Kidney tubule cell (primary cell): ENCODE measurements at places on chromosomes 2 and 18.

GRCh38 chr2:12819721-12820120 lies 103.0 kb downstream of the TRIB2 start:
- no peak for DNase-seq

- DNase-seq = no peak
Observed at GRCh38 chr2:126909781-126910180, 11.1 kb downstream of the TEX51 start.

DNA sequence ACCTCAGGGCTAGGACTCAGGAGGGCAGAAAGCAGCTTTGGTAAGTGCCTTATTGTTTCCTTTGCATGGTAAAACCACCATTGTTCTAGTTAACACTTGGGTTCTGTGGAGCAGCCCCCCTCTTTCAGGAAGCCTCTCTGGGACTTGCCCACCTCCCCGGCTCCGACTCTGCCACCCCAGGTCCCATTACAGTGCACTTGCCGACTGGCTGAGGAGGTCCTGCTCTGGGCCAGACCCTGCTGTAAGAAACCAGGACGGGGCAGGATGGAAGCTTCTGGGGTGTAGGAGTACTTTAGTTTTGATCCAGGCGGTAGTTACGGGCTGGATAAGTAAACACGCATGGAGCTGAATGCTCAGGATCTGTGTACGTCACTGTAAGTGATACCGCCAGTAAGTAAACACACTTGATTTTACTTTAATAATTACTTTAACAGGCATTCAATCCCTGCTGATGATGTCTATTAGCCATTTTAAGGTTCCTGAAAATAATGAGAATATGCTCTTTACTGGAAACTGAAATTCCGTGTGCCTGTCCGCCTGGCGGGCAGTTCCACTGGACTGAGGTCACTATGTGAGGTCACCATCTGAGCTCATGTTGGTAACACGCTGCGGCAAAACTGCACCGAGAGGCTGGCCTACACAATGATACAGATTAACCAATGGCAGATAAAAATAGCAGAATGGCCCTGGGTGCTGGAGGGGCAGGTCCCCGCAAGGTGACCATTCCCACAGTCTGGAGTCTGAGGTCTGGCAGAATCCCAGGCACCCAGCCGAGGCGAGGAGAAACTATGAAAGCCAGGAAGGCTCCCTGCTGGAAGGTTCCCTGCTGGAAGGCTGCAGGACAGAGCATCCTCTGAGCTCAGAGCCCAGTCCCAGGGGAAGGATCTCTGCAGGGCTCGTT lies 25.2 kb downstream of the HS1BP3 start:
- DNase-seq = peak; percentile 95

DNA sequence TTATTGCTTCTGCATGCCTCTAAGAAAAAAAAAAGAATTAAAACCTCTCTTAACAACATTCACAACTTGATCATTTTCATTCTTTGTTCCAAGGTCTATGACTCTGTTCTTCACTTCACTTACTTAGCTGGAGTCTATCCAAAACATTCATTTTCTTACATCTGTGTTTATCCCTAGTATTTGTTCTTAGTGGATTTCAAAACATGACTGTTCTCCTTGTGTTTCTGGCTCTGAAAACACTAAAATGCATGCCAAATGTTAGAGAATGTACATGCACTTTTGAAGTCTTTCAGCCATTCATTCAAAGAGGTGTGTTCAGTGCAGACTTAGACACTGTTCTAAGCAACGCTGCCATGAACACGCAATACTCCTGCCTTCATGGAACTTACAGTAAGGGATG lies 138.8 kb downstream of the CNTNAP5 start:
- no peak for DNase-seq

- no peak for DNase-seq
Observed at GRCh38 chr2:60596411-60596810, 43.0 kb upstream of the BCL11A start.

- no peak for DNase-seq
Observed at GRCh38 chr2:12096788-12097449, 350.5 kb downstream of the LPIN1 start.

- DNase-seq = no peak
Observed at GRCh38 chr2:76080154-76080553, 369.4 kb upstream of the GCFC2 start.

DNA sequence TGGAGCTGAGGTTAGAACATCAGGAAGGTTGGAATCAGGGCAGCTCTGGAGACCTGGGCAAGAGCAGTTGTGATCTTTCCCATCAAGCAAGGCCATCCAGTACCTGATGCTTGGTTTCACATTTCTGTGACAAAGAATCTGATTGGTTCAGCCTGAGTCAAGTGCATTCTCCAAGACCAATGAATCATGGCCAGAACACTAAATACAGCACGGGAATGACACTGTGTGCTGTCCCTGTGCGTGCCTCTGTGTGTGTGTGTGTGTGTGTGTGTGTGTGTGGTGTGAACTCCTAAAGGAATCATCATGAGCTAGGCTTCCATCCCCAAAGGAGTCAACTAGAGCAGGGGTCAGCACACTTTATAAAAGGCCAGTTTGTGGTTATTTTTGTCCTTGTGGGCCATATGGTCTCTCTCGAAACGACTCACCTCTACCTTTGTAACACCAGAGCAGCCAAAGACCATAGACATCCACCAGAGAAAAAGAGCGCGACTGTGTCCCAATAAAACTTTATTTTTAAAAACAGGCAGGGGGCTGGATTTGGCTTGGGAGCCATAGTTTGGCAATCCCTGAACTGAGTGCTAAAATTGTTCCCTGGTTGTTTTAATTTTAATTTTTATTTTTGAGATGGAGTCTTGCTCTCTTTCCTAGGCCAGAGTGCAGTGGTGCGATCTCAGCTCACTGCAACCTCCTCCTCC lies 99.7 kb downstream of the INHBB start:
- DNase-seq = peak; percentile 81

DNA sequence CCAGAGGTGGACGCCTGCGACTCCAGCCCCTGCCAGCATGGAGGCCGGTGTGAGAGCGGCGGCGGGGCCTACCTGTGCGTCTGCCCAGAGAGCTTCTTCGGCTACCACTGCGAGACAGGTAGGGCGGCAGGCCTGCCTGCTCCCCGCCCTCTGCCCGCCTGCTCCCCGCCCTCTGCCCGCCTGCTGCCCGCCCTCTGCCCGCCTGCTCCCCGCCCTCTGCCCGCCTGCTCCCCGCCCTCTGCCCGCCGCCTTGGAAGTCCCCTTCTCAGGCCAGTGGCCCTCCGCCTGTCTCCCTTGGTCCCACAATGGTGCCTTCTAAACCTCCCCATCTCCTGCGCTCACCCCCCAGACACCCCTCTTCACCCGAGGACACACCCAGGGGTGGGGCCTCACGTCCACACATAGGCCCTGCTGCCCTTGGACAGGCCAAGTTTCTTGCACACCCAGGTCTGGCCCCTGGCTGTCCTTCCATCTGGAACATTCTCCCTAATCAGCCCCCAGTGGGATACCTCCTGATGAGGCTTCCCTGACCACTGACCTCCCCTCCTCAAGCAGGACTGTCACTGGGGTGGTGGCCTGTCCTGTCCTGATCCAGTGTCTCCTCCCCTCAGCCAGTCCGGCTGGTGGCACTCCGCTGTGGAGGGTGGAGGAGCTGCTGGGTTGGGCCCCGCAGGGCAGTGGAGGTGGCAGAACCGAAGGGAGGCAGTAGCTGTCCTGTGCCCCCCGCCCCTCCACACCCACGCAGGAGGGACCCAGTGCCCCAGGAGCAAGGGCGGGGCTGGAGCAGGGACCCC lies 37.9 kb downstream of the MTERF4 start:
- DNase-seq = peak; percentile 55

- DNase-seq = no peak
Observed at GRCh38 chr2:119261493-119262225, 38.0 kb downstream of the STEAP3 start.

DNA sequence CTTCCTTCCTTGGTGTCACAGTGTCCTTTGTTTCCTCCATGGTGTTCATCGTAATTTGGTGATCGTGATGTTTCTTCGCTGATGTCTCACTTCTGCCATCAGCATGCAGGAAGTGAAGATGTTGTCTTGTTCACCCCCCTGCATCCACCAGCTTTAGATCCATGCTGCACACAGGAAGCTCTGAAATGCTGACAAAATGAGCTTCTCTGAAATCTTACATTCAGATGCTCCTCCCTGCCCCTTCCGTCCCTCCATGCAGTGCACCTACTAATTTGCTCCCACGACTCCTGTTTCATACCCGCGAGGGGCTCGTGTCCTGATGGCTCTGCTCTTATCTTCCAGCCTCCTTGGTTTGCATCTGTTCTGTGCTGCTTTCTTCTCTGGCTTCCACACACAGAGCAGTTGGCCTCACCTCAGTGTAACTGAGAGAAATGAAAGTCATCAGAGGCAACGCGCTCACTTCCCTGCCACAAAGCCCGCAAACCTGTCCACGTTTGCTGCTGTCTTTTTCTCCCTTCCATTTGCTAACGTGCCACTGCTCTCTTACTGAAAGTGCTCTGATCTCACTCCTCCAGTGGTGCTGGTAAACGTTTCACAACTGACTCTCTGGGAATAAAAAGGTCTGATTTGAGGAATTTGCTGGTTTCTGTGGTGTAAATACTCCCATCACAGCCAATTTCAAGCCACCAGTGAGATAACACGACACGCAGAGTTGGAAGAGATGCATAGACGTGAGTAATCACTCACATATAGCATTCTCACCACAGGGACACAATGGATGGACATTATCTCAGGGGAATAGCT lies 41.0 kb upstream of the MGAT4A start:
- DNase-seq = no peak

DNA sequence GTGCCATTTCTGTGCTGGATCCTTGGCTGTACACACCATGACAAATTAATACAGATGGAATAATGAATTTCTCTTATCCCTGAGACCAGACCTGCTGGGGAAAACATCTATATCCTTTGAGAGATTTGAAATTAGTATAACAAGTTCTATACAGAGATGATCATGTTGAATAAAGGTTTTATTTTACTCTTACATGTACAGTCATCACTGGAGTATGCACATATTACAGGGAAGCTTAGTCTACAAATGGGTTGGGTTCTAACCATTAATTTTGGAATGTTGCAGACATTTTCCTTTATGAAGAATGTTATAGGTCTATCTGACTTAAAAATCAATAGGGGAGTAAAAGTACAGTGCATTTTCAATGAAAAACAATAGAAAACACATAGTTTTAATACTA lies 29.9 kb upstream of the MMADHC start:
- DNase-seq = peak; percentile 19
